ENCODE measurements at places on chromosomes 4 and X.
A peak's percentile ranks its signal among the peaks of the same experiment; 100 is the strongest.

DNA sequence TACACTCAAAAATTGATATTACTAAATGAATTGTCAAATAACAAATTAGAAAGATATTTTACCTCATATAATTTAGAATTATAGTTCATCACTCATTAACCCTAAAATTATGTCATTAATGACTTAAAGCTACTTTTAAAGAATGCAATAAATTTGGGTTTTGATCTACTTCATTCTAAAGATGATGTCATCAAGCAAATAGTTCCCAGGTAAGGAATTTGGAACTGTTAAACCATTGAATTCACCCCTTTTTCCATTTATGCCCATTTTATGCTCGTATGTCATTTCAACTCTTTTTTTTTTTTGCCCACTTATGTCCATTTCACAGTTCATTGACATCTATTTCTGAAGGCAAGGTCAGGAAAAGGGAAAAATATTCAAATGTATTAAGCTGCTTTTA lies 135.5 kb downstream of the TLL1 start:
- no peak for DNase-seq

DNA sequence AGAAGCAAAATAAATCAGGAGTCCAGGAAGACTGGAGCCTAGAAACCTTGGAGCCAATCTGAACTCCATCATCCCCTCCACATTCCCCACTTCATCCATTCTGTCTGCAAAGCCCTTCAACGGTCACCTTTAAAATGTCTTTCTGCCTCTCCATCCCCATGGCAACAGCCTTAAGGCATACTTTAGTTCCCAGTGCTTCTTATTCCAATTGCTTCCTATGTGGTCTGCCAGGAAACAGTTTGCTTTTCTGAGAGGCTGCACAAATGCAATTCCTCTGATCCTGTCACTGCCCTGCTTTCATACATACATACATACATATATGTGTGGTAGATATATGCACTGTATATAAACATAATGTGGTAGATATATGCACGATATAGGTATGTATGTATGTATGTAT lies 786 bp upstream of the MAGEH1 start:
- no peak for DNase-seq

- no peak for DNase-seq
Measured at GRCh38 chrX:53594354-53594753, 92.2 kb downstream of the HUWE1 start.

DNA sequence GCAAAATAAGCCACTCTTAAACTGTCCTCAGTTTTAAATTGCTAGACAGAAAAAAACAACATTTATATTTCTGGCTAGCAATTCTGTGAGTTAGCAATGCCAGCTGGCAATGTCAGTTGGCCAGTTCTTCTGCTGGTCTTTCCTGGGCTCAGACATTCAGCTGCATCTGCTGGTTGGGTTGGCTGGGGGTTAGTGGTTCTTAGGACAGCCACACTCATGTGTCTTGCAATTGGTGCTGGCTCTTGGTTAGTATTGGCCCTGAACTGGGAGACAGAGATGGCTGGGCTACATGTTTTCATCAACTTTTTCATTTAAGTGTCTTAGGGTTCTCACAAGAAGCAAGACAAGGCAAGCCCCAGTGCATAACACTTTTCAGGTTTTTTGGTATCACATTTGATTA lies 48.0 kb upstream of the PDLIM5 start:
- DNase-seq = no peak

DNA sequence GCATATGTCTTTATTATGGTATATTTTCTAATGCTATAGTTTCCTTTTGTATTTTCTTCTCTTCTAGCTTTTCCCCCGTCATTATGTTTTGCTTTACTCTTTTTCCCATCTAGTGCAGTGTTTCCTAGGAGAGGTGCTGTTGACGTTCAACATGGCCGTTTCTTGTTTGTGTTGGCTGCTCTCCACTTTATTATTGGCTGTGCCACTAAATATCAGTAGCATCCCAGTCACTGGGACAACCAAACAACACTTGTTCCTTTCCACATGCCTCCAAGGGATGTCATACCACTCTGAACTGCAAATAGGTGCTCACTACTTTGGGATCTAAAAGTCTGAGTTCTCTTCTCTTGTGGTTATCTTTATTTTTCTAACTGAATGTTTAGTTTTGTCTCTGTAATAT lies 26.5 kb downstream of the GBA3 start:
- no peak for DNase-seq

DNA sequence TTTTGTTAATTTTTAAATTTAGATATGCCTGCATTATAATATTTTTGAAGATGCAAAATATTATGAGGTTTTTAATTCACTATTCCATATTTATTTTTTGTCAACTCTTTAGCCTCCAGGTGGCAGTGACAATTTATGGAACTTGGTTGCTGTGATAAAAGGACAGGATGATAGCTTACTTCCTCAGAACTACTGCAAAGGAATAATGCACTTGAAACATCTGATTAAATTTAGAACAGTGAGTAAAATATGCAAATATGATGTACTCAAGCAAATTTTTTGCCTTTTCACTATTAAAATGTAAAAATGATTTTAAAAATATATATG lies 45.1 kb downstream of the SPATA4 start:
- no peak for DNase-seq

DNA sequence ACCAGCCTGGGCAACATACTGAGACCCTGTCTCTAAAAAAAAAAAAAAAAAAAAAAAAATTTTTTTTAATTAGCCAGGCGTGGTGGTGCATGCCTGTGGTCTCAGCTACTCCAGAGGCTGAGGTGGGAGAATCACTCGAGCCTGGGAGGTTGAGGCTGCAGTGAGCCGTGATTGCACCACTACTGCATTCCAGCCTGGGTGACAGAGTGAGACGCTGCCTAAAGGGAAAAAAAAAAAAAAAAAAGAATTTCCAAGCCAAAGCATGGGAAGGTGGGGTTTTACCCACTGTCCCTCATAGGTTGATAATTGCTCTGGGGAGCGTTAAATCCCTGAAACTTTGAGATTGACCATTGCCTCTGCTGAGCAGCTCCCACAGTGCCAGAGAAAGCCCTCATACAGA lies 427.5 kb downstream of the BCOR start:
- DNase-seq = no peak

DNA sequence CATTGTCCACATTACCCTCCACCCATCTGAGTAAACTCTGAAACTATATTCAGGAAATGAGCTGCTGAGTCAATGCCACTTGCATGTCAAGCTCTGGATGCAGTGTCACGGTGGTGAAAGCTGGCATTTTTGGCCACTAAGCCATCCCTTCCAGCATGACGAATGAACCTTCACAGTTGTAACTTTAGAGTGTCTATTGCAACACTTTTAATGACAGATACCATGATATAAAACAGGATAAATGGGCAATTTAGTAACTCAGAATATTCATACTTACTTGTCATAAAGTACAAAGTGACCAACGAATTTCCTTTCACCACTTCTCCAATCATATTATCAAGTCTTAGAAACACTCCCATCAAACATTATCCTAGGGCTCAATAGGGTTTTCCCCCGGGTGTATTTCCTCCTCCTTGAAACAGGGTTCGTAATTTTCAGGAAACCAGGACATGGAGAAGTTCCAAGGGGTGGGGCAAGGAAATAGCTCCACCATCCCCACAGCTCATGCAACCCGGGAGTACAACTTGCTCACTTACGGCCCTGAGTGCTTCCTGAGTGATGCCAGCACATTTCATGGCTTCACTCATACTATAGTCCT lies 73.1 kb downstream of the MTHFD2L start:
- peak; percentile 33 for DNase-seq

- no peak for DNase-seq
Measured at GRCh38 chrX:19955306-19955705, 35.6 kb downstream of the BCLAF3 start.

DNA sequence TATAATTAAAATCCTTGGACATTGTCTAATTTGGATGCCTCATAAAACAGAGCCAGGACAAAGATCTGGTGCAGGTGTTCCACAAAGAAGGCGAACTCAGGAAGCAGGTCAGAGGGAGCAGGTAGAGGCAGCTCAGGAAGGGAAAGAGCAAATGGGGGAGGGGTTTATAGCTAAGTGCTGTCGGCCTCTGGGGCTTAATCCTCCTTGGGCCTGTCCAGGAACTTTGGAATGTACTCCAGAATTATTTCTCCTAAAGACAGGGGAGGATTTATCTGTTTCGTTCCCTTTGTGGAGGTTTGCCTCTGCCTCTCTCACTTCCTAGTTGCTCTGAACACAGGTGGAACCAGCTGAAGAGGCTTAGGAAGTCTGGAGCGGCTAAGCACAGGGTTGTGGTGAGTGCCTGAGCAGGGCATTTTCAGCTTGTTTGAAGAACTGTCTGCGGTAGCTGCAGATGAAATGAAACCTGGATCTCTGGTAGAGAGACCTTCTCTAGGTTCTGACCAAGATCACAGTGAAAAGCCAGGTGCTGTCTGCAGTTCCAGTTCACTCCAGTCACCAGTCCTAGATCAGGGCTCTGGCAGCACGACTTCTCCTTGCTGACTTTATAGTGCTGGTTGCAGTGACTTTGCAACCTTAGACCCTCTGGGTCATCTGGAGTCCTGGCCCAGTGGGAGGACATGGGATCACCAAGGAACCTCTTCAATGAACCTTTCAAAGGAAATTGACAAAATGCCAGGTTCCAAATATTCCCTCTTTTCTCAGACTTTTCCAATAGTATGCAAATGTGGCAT lies 519.2 kb downstream of the PCDH10 start:
- DNase-seq = no peak

DNA sequence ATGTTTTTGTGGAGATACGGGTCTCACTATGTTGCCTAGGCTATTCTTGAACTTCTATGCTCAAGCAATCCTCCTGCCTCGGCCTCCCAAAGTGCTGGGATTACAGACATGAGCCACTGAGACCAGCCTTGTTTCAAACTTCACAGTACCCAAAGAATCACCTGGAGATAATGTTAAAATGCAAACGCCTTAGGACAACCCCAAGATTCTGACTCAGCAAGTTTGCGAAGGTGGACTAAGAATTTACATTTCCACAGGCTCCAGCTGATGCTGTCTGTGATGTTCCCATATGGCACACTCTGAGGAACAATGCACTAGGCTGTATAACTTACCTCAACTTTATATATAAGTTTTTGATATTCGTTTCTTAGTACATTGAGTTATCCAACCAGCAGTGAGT lies 984 bp upstream of the STATH start:
- DNase-seq = no peak

DNA sequence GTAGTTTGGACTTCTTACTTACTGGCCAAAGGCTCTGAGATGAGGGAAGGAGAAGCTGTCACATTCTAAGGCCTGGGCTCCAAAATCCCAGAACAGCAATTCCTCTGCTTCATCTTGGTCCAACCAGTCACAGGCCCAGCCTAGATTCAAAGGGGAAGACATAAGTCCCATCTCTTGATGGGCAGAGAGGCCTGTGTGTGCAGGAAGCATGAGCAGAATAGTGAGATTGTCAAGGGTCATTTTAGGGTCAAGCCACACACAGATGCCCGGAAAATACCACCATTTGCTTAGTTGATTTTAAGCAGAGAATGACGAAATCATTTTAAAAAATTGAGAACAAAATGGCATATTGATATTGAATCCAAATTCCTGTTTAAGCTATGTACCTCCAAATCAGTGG lies 580.9 kb upstream of the ZFP42 start:
- no peak for DNase-seq

GRCh38 chr4:37891260-37892159 lies 626 bp downstream of the TBC1D1 start:
- DNase-seq = peak; percentile 71
